Hepatocyte (in vitro differentiated cells): ENCODE measurements at places on chromosomes 7 and 10.

DNA sequence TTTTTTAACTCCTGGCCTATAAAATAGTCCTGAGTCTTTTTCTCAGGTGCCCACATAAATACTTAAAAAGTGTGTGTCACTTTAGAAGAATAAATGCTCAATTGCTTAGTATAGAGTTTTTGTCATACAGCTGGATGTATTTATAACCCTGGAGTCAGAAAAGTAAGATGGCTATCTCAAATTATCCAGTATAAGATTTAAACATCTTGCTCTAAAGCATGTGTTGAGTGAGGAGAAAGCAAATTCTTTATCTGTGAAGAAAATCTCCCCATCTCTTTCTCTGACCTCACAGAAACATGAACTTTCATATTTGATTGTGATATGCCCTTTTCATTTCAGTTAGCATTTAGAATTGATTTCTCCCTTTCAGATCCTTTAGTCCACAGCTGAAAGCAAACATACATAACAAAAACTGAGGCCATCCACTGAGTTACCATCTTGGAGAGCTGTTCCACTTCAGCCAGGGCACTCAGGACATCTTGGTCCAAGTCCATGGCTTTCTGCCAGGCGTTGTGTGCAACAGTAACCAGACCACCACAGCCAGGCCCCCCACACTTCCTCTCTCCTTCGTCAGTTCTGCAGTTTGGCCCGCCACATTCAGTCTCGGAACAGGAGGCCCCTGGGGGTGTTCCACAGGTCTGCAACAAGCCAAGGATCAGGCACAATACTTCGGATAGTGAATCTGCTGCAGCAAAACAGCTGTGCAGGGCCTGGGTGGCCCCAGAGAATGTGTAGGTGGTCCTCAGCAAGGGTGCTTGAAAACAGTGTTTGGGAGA, 40.9 kb downstream of the DLD start:
- no peak for DNase-seq

DNA sequence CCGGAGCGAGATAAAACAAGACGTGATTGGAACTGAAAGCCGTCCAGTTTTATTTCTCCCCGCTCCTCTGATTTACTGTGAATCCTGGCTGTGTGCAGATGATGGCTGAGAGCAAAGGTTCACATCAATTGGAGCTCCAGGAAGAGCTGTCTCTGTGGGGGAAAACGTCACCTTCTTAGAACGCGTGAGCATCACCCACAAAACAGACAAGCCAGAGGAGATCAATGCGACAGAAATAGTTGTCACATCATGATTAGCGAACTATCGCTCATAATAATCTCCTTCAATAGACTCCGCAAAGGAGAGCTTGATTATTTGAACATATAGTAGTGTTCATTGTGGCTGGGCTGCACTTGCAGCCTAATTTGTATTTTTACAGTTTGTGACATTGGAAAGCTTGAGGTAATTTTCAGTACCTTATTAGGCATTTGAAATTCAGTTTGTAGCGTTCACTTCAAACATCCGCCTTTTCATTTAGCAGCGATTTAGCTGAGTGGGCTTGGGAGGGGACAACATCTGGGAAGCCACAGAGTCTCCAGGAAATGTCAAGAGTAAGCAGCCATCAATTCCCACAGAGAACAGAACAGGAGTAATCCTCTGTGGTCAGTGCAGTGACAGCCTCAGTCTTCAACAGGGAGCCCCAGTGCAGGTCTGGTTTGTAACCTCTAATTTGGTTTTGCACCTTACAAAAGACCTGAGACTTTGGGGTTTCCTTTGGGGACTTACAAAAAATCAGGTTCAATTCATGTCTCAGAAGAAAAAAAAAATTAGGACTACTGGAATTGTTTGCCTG, 276.8 kb upstream of the PFKP start:
- DNase-seq, result no peak

GRCh38 chr10:130160775-130161174, 24.6 kb downstream of the GLRX3 start:
- DNase-seq, result no peak

- DNase-seq, result no peak
Measured at GRCh38 chr10:118832241-118832651, 77.5 kb upstream of the CACUL1 start.

- no peak for DNase-seq
Measured at GRCh38 chr7:68524126-68524525, 1074.1 kb upstream of the AUTS2 start.

DNA sequence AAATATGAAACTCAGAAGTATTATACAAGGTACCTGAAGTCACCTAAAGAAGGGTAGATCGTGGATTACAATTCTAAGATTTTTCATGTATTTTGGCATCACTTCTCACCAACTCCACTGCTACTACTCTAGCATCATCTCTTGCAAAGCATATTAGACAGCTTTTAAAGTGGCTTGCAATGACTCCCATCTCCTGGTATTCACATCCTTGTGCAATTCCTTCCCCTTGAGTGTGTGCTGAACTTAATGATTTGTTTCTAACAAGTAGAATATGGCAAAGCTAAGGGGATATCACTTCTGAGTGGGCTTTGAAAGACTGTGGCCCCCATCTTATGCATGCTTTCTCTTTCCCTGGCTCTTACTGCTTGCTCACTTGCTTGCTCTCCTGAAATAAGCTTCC, 280.2 kb downstream of the SNX13 start:
- DNase-seq, result no peak

DNA sequence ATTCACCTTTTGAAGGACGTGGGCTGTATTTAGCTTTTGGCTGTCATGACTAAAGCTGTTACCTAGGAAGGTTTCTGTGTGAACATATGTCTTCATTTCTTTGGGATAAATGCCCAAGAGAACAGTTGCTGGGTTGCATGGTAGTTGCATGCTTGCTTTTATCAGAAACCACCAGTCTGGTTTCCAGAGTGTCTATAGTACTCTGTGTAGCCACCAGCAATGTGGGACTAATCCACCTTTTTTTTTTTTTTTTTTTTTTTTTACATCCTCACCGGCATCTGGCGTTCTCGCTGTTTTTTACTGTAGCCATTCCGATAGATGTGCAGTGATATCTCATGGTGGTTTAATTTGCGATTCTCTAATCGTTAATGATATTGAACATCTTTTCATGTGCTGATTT, 297.8 kb downstream of the SDK1 start:
- no peak for DNase-seq

GRCh38 chr7:27652518-27652917, 10.2 kb downstream of the HIBADH start:
- DNase-seq, result no peak
